ENCODE measurements at places on chromosomes 7 and 10.
A peak's percentile ranks its signal among the peaks of the same experiment; 100 is the strongest.

DNA sequence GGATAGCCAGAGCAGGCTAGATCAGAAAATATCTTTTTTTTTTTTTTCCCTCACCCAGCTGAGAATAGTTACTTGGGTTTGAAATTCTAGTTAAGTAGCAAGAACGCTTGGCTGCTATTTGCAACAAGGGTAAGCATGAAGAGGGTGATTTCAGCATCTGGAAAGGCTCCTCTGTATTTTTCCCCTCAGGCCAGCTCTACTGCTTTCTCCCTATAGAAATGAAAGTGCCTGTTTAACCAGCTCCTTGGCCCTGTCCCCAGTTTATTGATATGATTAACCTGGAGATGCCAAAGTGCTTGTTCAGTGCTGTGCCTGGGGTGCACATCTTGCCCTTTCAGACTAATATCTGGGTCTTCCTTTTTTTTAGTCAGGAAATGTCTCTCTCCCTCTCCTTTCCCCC, 37.1 kb downstream of the AP3M1 start:
- DNase-seq, result no peak

DNA sequence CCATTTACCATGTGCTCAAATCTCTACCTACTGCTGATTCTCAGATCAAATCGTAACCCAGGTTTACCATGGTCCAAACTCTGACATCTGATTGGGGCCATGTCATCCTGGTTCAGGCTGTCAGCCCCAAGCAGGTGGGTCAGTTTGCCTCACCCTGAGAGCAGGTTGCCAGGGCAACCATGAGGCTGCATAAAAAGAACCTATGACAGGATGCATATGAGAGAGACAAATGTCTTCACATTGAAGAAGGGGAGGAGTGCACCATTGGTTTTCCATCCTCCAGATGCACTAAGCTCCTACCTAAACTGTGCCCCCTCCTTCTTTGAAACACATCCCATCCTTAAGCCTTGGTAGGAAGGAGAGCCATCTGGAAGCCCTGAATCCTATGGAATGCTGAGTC, 10.2 kb downstream of the PRSS1 start:
- peak; percentile 35 for DNase-seq

DNA sequence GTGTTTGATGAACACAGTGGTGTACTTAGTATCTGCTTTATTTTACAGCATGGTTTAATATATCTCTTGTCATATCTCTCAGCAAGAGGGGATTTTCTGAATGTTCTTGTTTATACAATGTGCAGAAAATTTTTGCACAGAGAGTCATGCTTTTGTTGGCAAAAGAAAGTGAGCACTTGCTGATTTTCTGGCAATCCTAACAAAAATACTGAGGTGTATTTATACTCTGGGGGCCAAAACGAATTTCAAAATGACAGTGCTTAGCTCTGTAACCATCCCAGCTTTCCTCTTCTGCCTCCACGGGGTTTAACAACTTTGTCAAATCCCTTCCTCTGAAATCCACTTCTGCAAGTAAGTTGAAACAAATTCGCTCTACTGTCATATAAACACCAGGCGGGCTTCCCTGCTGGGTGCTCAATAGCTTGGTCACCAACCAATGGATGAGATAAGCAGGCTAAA, 169.2 kb downstream of the NOC3L start:
- DNase-seq, result no peak

- no peak for DNase-seq
These were observed 2.9 kb upstream of the GDI2 start for GRCh38 chr10:5816170-5816569.

GRCh38 chr7:1954366-1955004, 278.3 kb downstream of the MAD1L1 start:
- no peak for DNase-seq

- DNase-seq, result no peak
These were observed 5.2 kb downstream of the IKZF1 start for GRCh38 chr7:50309721-50310120.

DNA sequence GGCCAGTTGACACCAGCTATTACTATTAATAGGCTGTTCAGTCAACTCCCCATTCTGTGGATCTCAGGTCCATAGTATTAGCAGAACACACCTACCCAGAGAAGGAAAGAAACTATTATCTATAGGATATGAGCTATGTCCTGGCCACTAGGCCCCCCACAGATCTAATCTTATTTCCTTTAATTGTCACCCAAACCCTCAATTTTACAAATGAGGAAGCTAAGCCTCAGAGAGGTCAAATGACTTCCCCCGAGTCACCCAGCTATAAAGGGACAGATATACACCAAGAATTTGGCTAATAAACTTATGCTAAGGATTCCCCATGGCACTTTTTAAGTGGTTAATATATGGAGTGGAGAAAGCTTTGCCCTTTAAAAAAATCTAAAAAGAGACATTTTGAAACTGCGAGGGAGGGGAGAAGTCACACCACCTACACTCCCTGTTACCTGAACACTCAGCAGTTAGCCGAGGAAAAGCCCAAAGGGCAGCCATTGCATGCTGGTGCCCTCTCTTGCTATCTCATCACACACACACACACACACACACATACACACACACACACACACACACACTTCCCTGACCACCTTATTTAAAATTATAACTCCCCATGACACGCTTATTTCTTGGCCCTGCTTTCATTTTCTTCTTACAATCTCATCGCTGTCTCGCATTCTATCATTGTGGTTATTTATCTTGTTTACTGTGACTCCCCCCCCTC, 157.0 kb upstream of the ADO start:
- DNase-seq, result no peak

DNA sequence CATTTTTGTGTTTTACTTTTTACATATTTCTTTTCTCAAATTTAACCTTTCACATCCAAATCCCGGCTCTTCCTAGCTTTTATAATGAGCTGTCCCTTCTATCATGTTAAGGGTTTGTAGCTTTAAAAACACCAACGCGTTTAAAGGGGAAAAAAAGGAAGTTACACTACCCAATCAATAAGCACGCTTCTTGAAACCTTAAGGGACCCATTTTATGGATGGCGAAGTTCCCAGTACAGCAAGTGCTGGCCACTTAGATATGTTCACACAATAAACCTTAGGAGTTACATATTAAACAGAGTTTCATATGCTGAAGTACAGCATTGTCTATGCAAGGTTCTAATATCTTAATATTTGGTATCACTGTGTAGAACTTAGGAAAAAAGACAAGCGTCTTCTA, 1.8 kb downstream of the GNG11 start:
- no peak for DNase-seq

DNA sequence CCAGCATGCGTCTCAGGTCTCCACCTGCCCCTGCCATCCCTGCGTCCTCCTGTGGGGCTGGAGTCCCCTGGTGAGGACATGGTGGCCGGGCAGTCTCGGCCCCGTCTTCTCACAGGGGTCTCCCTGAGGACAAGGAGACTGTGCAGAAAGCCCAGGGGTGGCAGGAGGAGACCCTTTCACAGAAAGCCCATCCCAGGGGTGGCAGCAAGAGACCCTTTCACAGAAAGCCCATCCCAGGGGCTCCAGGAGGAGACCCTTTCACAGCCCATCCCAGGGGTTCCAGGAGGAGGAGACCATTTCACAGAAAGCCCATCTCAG, 14.8 kb upstream of the CHST12 start:
- DNase-seq, result no peak

Data from NCI-H187 treated with DMSO at 0.1 percent for 48 hours (cell line).